NCI-H1105 (cell line): ENCODE measurements at places on chromosomes 16 and 17.

- no peak for DNase-seq
Observed at GRCh38 chr17:17269926-17270773, 10.9 kb downstream of the COPS3 start.

DNA sequence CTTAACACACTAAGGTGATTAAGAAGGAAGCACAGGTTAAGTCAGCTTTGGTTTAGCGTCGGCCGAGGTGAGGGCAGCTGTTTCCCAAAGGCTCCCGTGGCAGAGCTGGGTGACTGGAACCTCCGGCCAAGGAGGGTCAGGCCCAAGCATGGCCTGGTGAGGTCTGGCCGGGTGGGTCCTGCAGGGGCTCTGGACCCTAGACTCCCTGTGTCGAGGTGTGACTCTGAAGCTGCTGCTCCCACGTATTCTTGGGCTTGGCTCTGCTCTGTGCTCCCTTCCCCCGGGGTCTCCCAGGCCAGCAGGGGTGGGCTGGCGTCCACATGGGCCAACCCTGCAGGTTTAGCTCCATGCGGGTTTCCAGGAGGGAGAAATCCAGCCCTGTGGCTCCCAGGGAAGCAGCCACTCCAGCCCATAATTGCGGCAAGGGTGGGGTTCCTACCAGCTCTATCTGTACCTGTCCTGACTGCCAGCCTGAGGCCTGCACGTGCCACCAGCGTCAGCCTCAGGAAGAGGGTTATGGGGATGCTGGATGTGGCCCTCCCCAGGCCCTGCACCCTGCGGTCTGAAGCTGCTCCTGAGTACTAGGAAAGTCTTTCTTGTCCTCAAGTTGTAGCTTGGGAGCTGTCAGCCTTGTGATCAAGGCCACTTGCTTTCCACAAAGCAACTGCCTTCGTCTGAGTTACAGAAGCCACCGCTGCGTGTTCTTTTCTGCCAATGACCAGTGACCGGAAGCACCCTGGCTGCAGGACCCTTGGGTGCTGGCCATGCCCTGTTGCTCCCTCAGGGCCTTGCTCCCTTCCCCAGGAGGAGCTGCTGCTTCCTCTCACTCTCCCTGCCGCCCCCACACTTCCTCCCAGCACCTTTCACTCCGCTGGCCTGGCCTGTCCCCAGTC lies 4.8 kb downstream of the CDK5R1 start:
- DNase-seq: no peak

DNA sequence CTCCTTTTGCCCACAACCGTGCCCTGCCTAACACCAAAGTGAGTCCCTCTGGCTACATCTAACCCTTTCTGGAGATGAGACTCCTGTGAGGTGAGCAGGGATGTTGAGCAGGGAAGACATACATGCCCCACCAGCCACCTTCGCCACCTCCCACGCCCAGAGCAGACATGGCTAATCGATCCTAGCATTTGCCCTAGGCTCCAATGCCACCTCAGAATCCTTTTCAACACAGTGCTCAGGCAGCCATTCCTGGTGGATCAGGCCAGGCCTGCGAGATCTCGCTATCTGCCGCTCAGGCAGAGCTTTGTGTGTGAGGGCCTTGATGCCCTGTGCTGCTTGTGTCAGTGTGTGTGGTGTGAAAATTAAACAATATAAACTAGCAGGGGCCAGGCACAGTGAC lies 21.0 kb downstream of the SCGB1C2 start:
- no peak for DNase-seq

GRCh38 chr17:81966343-81967243 lies 5.6 kb upstream of the NOTUM start:
- no peak for DNase-seq

GRCh38 chr17:16814439-16814838 lies 124.4 kb downstream of the CCDC144A start:
- DNase-seq: no peak
